Cortex of kidney (tissue), 1 donor: ENCODE measurements at places on chromosomes 7 and 10.

GRCh38 chr7:142703655-142704305, 45.5 kb upstream of the PRSS1 start:
- DNase-seq = no peak

- no peak for DNase-seq
Observed at GRCh38 chr7:141954334-141954733, 7.6 kb upstream of the CLEC5A start.

- DNase-seq = no peak
Observed at GRCh38 chr7:29007127-29007526, 49.0 kb upstream of the TRIL start.

DNA sequence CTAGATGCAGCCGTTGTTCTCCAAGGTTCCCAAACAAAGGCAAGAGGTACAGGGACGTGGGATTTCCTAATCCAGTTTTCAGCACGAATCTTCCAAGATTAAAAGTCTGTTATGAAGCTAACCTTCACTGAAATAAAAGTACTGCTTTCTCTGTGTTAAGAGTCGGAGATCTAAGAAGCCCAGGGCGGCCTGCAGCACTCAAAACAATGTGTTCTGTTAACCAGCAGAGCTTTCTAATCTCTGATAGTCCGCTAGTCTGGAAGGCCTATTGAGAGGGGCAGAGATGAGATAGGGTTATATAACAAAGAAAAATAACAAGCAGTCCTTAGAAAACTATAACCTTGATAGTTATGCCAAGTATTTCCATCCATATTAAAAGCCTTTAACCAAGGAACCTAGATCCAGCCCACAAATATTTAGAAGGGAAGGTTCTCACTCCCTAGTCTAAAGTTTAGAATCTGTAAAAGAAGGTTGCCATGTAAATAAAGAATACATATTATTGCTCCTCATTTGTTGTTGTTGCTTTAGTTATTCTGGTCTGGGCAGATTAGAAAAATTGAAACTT, 106.3 kb upstream of the SVIL start:
- DNase-seq = no peak

- DNase-seq = no peak
Observed at GRCh38 chr7:134458341-134458805, 527 bp downstream of the AKR1B1 start.

DNA sequence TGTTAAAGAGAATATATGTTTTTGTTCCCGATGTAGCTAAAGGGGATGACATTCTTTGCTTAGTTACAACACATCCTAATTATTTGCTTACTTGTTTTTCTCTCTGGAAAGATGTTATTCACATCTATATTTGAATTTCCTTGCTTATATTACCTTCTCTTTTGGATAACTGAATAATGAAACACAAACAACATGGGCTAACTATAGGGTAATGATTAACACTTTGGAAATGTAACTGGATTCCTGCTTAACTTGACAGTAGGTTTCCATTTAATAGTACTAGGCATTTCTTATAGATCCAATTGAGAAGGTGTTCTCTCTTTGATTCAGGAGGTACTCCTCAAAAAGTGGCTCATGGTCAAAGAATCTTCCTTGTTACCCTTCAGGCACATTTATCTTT, 141.1 kb downstream of the CCSER2 start:
- no peak for DNase-seq
